ENCODE measurements at places on chromosomes 6 and 20.
A peak's percentile ranks its signal among the peaks of the same experiment; 100 is the strongest.

DNA sequence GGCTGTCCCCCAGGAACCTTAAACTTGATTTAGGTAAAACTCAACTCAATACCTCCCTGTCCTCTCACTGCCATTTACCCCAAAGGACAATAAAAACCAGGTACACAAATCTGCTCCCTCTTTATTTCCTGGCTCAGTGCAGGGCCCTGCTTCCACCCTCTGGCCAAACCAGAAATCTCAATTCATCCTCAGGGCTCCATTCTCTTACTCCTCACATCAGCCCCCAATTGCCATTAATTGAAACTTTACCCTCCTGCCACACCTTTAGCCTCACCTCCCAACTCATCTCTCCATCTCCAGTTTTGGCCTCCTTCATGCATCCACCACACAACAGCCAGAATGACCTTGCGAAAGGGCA lies 10.5 kb downstream of the ZBTB2 start:
- no peak for DNase-seq

- DNase-seq = no peak
These were observed 210.1 kb upstream of the FUT9 start for GRCh38 chr6:95805699-95806098.

DNA sequence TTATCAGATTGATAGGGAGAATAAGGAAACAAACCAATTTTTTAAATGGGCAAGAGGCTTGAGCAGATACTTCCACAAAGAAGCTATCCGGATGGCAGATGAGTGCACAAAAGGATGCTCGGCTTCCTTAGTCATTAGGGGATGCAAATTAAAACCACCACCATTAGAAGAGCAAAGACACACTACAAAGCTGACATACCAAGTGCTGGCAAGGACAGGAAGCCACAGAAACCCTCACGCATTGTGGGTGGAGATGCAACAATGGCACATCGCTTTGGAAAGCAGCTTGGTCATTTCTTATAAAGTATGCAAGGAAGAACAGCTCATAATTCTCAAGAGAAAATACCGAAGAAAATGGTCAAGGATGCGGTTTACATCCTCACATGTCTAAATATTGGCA lies 19.8 kb downstream of the BFSP1 start:
- no peak for DNase-seq

DNA sequence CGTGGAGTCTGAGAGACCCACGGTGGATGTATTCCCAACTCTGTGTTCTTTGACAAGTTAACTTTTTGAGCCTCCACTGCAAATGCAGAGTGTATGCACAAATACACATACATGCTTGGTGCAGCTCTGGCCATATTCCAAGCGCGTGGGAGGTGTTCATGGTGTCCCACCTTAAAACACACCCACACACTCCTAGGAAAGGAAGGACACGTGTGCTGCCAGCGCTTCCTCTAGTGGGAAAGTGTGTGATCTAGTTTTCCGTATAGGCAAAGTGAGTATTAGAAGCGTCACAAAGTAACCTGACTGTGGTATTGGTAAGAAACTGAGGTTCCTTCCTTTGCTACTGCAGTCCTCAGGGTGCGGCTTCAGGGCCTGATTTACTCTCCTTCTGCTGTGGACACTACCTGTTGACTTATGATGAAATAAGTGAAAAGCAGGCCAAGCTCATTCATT lies 36.0 kb upstream of the MPC1 start:
- no peak for DNase-seq

- no peak for DNase-seq
These were observed 34.0 kb downstream of the GNAS start for GRCh38 chr20:58886546-58886945.

GRCh38 chr6:51057296-51057695 lies 238.6 kb downstream of the TFAP2B start:
- no peak for DNase-seq

DNA sequence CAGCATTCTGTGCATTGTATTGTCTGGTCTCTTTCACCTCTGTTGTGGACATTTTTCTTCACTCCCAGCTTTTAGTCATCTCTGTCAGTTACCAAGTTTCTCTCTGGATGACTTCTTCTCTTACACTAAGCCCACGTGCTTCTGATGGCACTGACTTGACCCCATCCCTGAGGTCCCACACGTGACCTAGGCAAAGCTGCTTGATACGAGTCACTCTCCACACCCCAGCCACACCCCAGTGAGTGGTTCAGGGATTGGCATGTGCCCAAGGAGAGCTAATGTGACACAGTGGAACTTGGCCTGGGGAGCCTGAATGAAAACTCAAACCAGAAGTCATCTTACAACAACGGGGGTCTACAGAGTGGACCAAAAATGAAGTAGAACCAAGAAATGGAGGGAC lies 32.2 kb downstream of the HTR1E start:
- DNase-seq = no peak

DNA sequence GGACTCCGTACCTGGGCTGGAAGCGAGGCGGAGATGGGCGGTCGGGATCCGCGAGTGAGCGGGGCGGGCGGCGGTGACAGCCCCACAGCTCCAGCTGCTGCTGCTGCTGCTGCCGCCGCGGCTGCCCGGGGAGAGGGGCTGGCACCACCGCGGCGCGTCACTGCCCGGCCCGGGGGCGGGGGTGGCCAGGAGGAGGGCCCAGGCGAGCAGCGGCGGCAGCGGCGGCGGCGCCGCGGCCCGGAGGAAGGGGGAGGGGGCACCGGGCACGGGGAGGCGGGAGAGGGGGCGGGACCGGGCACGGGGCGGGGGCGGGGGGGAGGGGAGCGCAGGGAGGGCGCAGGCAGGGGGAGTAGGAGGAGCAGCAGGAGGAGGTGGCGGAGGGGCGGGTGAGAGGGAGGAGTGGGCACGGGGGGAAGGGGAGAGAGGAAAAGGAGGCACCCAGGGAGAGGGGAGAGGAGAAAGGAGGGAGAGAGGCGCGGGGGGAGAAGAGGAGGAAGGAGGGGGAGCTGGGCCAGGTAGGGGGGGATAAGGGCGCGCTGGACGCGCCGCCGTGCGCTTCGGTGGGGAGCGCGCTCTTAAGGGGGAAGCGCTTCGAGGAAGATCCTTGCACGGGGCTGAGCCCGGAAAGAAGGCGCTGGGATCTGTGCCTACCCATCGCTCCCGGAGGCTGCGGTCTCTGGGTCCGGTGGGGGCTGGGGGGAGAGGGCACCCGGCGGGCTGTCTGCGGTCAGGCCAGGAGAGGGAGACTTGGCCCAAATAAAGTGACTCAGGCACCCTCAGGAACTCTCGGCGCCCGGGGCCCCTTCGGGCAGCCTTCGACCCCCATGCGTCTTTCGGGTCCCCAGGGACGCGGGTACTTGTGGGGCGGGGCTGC lies 101.5 kb downstream of the NOL4L start:
- DNase-seq = peak; percentile 90

DNA sequence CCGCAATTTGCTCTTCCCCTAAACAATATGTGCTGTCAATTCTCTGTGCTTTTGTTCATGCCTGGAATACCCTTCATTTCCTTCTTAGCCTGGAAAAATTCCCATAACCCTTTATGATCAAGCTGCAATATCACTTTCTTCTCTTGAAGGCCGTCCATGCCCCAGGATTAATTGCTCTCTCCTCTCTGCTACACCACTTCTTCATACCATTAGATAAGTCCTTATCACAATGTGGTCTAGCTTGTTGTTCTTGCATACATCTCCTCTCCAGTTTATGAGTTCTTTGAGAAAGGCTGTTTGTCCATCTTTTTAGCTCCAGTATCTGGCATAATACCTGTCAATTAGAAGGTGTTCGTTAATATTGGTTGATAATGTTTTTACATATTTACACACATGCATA lies 111.2 kb upstream of the SAMD5 start:
- no peak for DNase-seq

DNA sequence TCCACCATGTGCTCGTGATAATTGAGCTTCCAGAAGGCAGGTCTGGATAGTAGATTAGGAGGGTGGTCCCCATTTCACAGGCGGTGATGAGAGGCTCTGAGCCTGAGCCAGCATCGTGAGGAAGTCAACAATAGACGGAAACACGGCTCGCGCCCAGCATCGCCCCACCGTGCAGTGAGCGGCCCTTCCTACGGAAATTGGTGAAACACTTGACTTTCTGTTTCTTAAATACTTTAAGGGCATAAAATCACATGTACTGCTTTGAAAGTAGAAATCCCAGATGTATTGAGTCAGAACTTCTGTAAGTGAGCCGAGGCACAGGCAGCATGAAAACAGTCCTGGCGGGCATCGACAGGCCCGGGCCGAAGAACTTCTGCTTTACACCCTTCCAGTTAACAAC lies 4.3 kb upstream of the KIF25 start:
- DNase-seq = no peak

GRCh38 chr20:24773751-24774201 lies 175.3 kb upstream of the CST7 start:
- DNase-seq = no peak

DNA sequence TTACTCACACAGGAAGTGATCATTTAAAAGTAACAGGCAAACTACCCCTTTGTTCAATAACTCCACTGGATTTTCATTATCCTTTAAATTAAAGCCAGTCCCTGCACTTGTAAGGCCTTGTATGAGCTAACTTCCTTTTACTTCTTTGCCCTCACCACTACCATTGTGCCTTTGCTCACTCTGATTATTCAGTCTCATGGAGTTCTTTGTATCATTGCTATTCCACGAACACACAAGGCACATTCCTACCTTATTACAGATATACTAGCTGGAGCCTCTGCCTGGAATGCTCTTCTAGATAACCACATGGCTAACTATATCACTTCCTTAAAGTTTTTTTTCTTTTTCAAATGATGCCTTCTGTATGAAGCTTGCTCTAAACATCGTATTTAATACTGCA lies 748.6 kb upstream of the HS3ST5 start:
- DNase-seq = no peak

GRCh38 chr6:90429713-90430112 lies 133.1 kb upstream of the BACH2 start:
- DNase-seq = no peak

DNA sequence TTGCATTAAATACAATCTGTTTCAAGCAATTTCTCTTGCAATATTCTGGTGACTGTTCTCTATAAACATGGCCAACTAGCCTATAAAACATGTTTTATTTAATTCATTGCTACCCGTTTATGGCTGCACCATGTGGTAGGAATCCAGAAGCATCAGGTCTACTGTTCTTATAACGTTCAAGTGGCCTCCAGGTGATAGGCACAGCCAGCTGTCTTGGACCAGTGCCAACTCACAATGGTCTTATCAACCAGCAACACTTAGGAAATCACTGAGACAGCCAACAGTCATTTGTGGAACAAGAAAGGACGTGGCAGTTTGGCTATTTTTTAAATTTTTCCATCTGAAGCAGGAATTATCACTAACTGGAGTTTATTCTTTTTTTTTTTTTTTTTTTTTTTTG lies 193.6 kb downstream of the NKAIN2 start:
- DNase-seq = no peak

GRCh38 chr6:41258196-41258493 lies 28.3 kb downstream of the TREM1 start:
- DNase-seq = no peak

GRCh38 chr20:39452583-39453340 lies 490.6 kb downstream of the DHX35 start:
- no peak for DNase-seq

- DNase-seq = no peak
These were observed 54.5 kb upstream of the ARMC2 start for GRCh38 chr6:108793516-108794251.

DNA sequence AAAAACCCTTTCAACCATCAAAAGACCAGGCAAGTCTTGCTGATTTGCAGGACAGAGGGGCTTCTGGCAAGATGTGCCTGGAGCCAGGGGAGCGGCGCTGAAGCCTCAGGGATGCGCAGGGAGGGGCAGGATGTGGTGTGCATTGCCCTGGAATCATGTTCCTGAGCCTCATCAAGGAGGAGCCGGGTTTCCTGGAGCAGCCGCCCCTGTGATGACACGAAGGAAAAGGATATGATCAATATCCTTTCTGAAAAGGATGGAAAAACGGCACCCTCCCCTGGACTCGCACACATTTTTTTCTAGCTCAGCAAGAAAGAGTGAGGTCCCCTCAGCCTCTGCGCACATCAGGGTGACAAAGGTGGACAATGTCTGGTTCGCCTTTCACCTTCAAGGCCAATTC lies 173.1 kb upstream of the SSTR4 start:
- DNase-seq = peak; percentile 36

GRCh38 chr6:129356129-129356528 lies 353.8 kb downstream of the ARHGAP18 start:
- DNase-seq = no peak

DNA sequence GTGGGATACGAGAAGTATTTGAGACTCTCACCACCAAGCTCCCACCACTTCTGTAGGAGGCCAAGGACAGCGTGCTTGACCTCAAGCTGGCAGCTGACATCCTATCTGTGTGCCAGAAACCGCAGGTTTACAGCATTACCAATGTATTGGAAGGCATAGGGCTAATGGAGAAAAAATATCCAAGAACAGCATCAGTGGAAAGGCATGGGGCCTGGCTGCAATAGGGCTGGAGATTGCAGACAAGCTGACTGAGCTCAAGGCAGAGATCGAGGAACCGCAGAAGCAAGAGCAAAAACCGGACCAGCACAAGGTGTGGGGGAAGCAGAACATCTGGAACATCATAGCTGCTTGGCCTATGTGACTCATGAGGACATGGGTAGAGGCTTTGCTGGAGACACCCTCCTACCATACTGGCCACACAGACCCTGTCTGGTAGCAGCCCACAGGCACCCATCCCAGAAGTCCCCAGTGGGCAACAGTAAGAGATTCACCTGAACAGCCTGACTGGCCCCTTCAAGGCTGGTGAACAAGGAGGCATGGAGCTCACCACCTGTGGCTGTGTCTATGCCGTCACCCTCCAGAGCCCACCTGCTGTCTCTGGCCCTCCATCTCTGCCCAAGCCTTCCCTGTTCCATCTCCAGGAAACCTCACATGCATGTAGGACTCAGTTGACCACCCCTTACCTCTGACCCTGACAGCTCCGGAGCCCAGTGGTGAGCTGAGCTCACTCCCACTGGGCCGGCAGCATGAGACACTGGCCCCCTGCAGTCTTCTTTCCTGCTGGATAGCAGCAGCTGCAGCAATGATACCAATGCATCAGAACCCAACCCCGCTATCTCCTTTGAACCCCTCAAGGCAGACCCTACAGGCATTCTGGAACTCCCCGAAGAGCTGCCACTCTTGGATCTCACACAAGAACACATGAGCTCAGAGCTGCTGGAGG lies 171.1 kb downstream of the KIF6 start:
- no peak for DNase-seq

DNA sequence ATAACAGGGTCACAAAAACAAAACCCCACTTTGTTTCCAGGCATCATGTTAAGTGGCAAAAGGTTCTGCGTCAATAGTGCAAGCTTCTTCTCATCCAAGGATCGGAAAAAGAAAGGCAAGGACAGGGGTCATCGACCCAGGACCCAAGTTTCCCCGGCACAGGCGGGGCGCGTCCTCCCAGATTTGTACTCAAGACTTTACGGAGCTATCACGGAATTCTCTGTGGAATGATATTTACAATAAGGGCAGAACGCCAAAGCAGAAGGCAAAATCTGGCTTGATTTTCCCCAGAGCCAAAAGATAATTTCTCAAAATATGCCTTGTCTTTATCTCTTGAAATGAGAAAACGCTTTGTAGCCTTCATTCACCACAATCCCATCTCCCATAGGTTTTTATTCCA lies 25.5 kb downstream of the PDE10A start:
- DNase-seq = no peak

- DNase-seq = no peak
These were observed 863.0 kb upstream of the GJE1 start for GRCh38 chr6:141269684-141270083.

Data from endothelial cell (in vitro differentiated cells).